DMS79 treated with DMSO at 0.1 percent for 48 hours (cell line): ENCODE measurements at places on chromosomes 5 and 9.

DNA sequence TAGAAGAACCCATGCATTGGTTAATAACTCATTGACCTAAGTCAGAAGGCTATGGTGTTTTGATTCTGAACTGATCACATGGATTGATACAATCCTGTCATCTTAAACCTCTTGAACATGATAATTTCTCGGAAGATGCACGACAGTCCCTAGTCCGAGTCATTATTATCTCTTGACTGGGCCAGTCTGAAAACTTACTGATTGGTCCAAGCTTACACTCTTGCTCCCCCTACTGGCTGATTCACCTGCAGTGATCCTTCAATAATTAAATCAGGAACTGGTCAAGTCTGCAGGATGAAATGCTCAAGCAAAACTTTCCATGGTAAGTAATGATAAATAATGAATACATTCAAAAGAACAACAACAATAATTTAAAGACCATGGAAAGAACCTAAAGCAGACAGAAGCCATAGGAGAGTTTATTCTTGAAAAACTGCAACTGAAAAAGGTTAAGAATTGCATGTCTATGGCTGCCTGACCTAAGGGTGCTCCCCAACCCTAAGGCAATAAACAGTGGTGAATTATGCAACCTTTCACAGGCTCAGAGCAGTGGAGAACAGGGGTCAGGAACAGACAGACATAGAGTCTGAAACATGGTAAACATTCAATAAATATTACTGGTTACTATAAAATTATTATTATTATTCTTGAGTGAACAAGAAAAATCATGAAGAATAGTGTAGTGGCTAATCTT lies 79.3 kb downstream of the BRINP1 start:
- no peak for DNase-seq

GRCh38 chr5:68041293-68041692 lies 174.3 kb upstream of the PIK3R1 start:
- DNase-seq: no peak

- DNase-seq: no peak
These were observed 9.6 kb downstream of the SHB start for GRCh38 chr9:38059233-38059936.

GRCh38 chr9:69421908-69422801 lies 97.1 kb downstream of the ENTREP1 start:
- DNase-seq: peak; percentile 54

DNA sequence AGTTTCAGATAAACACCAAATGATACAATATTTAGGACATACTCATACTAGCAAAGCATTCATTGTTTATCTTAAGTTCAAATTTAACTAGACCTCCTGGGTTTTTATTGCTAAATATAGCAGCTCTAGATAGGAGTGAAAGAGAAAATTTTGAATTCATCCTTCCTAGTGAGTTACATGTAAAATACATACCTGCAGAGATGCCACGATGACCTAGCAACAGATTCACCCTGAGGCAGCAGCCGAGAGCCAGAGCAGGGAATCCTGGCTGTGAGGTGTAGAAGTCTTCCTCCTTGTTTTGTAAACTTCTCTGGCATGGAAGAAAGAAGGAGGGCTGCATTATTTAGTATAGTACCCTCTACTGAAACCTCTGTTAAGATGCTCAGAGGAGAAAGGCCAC lies 25.9 kb upstream of the GABRP start:
- DNase-seq: no peak

DNA sequence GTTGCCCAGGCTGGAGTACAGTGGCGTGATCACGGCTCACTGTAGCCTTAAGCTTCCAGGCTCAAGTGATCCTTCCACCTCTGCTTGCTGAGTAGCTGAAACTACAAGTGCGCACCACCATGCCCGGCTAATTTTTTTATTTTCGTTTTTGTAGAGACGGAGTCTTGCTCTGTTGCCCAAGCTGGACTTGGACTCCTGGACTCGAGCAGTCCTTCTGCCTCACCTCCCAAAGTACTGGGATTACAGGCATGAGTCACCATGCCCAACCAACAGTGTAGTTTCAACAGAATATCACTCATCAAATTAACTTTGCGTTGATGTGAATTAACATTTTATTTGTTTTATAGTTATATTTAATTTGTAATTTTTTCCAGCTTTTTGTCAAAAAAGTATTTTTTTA lies 45.3 kb downstream of the WDR70 start:
- DNase-seq: no peak

DNA sequence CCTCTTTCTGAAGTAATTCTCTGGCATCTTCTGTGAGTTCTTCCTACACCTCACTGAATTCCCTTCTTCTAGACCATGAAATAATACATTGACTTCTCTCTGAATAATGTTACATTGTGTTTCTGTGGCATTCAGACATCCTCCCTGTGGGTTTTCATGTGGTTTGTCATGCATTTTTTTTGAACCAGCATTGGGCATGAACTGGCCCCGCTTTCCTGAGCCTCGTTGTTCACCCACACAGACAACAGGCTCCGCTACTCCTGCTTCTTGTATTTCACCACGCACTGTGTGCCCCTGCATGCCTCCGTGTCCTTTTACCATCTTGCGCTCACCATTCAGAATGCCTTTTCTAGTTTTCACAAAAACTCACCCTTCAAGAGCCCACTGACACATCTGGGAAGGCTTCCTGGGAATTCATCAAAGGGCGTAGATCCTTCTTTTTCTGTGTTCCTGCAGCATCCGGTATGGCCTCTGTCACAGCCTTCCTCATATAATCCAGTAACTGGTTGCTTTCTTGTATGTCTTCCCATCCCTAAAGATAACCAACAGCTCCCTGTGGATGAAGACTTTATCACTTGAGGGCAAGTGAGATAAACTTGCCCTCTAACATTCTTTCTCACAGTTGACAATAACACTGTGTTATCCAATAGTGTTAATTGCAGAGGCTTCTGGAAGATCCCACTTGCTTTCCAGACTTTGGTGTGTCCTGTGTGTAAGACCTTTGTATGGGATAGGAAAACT lies 51.5 kb upstream of the ADAMTSL1 start:
- DNase-seq: no peak

DNA sequence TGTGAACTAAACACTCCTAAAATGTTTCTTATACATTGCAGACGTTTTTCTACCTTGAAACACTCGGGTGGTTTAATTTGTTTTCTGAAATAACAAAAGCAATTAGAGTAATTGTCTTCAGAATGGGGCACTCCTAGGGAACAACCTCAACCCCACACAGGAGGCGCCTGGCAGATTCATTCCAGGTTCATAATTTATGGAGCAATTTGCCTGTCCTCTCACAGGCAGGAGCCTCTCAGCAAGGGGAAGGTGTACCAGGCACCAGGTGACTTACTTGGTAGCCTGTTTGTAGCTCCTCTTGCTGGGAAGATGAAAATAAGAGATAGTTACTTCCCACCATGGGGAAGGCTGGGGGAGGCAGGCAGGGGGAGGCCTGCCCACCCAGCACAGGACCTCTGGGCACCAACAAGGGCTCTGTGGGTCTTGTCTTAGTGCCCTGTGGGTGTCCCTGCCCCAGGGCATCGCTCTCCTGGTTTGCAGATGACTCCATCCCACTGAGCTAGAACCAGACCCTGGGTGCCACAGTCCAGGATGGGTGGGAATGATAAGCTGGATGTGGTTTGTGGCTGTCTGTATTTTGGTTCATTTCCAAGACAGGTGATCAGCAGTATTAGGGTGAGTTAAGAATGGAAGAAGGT lies 144.4 kb downstream of the FSTL4 start:
- no peak for DNase-seq

GRCh38 chr5:174829511-174829864 lies 105.1 kb downstream of the MSX2 start:
- no peak for DNase-seq

GRCh38 chr5:56440871-56441740 lies 208.0 kb upstream of the ANKRD55 start:
- DNase-seq: no peak

- DNase-seq: no peak
These were observed 3.2 kb downstream of the COMMD10 start for GRCh38 chr5:116088062-116088461.

GRCh38 chr9:129392093-129392541 lies 214.1 kb upstream of the IER5L start:
- peak; percentile 66 for DNase-seq

DNA sequence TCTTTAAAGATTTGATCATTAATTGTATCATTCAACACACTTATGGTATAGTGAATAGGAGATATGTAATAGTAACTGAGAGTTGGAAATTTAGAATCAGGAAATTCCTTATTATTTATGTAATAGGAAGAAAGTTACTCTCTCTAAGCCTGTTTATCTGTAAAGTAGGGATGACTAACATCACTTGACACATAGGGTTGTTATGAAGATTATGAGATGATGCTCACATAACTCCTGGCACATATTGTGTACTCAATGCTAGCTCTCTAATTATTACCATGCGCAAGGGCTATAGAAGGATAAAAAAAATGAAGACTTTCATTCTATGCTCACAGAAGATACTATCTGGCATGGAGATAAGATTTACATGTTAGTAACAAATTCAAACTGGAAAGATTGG lies 149.9 kb downstream of the ISOC1 start:
- DNase-seq: no peak

GRCh38 chr5:139851558-139851957 lies 56.0 kb downstream of the PSD2 start:
- DNase-seq: no peak

GRCh38 chr9:8605096-8605495 lies 805.5 kb upstream of the DMAC1 start:
- peak; percentile 26 for DNase-seq

GRCh38 chr9:87497604-87498045 lies at the start of gene DAPK1:
DAPK1 (plus strand) TSS chr9:87497867; CDS start chr9:87499078, 1,211 bp downstream.
- DNase-seq: no peak

DNA sequence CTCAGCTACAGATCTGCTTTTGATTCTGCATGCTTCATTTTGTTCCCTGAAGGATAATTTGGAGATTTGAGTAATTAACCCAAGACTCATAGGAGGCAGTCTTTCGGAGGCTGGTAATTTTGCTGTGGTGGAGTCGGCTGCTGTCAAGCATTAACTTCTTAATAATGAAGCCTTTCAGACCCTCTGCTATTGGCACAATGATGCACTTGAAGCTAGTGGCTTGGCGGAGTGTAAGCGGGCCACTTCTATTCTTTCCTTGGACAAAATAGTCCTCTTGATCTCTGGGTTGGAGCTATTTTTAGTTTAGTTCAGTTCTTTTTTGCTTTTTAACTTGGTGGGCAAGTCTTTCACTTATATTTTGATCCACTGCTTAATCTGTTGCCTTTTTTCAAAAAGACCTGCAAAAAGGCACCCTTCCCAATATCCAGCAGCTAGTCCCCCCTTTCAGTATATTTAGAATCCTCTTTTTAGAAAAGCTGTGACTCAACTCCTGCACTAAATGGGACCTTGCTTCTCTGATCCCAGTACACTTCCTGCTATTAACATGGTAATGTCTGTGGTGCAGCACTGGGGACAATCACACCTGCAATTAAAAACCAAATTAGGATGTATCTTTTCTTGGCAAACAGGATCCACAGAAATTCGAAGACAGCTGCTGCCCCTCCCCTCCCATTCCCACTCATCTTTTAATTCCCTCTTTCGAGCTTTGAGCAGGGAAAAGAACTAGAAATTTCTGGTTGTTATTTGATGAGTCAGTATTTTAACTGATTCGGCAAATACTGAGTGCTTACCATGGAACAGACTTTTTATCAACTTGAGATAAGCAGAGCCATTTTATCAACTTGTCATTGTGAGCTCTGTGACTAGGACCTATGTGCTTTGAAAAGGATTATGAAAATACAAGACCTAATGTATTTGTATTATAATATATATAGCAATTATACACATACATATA lies 169.4 kb upstream of the ANKRD55 start:
- peak; percentile 10 for DNase-seq

DNA sequence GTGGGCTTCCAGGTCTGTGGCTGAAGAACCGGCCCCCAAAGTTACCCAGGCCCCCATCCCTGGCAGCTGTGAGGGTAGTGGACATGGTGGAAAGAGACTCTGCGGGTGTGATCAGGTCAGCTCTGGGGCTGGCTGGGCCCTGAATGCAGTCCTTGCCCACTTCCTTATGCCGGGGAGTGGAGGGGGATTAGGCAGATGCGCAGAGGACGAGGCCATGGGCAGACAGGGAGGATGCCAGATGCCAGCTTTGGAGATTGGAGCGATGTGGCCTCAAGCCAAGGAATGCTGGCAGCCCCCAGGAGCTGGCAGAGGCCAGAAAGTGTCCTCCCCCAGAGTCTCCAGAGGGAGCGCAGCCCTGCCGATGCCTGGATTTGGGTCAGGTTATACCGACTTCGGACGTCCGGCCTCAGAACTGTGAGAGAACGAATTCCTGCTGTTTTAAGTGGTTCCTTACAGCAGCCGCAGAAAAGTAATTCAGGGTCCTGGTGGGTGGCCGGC lies 69.8 kb downstream of the ADAMTS2 start:
- DNase-seq: no peak

- peak; percentile 89 for DNase-seq
These were observed 276.3 kb downstream of the EPB41L4A start for GRCh38 chr5:112142769-112143270.

DNA sequence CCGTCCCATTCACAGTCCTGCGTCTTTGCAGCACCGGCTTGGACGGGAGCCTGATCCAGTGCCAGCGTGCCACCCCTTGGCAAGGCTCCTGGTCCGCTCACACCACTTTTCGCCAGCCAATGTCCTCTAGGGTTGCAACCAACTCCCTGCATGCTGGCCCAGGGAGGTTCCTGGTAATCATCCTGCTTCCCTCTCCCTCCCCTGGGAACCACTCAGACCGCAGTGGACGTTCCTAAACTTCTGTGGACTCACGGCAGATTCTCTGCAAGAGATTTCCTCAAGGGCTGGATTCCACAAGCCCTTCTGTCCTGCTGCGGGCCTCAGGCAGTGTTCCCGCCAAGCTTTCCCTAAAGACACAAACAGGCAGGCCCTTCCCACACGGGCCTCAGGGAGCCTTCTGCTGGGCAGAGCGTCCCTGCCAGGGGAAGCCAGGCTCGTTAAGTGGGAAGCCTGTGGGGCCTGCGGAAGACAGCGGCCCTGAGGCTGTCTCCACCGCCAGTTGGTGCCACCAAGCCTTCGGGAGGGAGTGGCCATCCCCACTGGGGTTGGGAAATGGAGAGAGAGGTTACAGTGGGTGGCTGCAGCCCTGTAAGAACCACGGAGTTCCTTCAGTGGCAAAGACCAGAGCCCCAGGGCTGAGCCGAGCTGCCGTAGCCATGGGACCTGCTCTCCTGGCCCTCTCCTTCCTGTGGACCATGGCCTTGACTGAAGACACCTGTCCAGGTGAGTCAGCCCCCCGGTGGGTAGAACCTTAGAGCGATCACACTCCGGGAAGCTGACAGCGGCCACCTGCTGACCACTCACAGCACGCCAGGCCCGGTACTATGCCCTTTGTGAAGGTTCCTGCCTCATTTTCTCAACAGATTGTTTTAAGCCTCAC lies 16.4 kb upstream of the FCN2 start:
- DNase-seq: no peak

GRCh38 chr9:79667817-79668436 lies 96.2 kb downstream of the TLE4 start:
- DNase-seq: peak; percentile 77

GRCh38 chr5:132013006-132013689 lies 1.7 kb upstream of the ACSL6 start:
- no peak for DNase-seq

GRCh38 chr5:16061163-16061562 lies 118.4 kb downstream of the MARCHF11 start:
- DNase-seq: no peak
